ENCODE measurements at places on chromosomes 1 and 21.

GRCh38 chr1:219883400-219884332 is 44.7 kb downstream of the SLC30A10 start:
- no peak for DNase-seq

DNA sequence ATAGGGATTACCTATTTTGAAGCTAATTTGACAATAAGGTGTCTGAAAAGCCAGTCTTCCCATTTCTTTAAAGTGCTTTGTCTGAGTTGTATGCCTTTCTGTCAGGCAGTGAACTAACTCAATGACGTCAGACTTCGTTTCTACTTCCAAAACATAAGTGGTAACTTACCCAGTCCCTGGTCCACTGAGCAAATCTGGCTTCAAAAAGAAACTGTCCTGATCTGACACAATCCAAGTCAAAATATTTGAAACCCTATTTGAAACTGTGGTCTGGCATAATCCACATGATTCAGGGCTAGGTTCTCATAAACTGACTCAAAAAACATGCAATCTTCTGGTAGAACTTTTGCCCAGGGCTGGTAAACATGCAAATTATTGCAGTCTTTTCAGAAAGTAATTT is 34.0 kb downstream of the DIRAS3 start:
- no peak for DNase-seq

- no peak for DNase-seq
Measured at GRCh38 chr21:35328856-35329455, 279.9 kb upstream of the RUNX1 start.

GRCh38 chr1:8598783-8599182 is 218.7 kb downstream of the RERE start:
- no peak for DNase-seq

DNA sequence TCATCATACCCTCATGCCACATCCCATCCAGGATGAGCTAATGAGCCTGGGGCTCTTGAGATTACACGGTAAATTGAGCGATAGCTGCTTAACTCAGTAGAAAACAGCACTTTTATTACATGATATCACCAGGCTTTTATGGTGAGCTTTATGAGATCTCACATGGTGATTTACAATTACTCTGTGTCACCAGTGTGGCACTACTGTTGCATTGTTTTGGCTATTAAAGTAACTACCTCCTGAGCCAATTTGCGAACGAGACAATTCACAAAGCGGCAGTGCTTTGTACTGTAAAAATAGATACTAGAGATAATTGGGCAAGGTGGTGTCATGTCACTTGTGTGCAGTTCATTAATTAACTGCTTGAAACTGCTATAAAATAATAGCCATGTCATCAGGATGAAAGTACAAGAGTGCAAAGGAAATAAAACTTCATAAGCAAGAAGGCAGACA is 767.7 kb upstream of the ADGRL2 start:
- DNase-seq = no peak

DNA sequence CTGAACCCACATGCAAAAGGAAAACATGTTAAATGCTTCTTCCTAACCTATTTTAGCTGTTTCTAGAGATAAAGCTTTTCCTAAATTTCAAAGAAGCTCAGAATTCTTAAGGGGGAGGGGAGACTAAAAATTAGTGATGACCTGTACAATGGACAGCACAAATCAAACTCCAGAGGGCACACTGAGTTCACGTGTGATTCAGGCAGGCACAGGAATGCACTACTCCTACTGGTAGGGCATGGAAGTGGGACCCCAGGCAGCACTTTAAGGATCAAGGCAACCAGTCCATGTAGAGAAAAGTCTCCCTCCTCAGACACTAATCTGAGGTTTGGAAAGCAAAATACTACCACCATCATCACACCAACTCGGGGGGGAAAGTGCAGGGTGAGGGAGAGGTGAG is 31.3 kb upstream of the CLCA4 start:
- DNase-seq = peak; percentile 31

DNA sequence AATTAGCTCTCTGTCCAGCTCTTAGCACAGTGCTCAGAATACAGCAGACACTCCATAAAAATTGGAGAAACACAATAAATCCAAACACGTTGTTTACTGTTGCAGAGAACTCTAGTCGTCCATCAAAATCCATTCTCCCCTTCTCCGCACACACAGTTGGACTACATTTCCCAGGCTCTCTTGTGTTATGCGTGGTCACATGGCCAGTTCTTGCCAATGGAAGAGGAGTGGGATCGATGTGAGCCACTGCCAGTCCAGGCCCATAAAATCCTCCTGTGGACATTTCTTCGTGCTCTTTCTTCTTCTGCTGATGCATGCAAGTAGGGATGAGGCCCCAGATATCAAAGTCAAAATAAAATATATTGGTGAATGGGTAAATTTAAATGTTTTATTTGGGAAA is 114.3 kb upstream of the FMN2 start:
- no peak for DNase-seq

DNA sequence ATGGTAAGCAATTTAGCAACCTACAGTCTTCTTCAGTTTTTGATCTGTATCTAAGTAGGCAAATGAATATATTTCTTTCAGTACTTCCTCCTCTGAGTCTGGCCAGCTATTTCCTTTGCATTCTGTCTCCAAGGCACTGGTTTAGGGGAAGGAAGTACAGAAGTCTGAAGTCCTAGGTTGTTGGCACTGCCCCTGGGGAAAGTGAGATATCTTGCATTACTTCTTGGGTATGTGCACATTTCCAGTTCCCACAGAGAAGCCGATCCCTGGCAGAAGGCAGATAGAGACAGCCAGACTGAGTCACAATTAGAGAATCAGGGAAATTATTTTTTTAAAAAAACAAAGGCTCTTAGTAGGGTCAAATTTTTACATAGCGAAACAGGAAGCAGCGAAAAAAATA is 98.8 kb downstream of the RASAL2 start:
- DNase-seq = no peak

- no peak for DNase-seq
Measured at GRCh38 chr21:15289246-15289645, 224.4 kb upstream of the NRIP1 start.

GRCh38 chr21:32578107-32578691 is 7.1 kb downstream of the TCP10L start:
- no peak for DNase-seq
